ENCODE measurements at places on chromosomes 3 and 15.

DNA sequence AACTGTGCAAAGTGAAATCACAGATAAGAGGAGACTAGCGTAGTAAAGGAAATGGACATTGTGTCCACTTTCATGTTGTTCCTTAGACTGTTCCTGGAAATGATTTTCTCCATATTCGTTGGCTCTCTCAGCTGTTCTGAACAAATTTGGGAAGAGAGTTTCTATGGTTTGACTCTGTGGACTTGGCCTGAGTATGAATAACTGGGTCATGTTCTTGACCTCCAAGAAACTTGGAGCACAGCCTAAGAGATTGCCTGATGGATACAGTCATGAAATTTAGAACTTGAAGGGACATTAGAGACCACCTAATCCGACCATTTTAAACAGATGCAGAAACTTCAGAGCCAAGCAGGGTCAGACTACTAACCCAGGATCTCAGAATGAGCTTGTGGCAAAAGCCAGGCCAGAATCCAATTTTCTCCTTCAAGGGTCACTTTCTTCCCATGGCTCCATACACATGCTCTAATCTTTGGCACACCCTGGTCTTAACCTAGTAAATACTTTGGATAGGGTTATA is 430.4 kb downstream of the RBMS3 start:
- DNase-seq, result no peak

- no peak for DNase-seq
These were observed 110.8 kb upstream of the ICE2 start for GRCh38 chr15:60589728-60590127.

GRCh38 chr15:65906396-65906795 is 37.1 kb downstream of the RAB11A start:
- DNase-seq, result no peak

DNA sequence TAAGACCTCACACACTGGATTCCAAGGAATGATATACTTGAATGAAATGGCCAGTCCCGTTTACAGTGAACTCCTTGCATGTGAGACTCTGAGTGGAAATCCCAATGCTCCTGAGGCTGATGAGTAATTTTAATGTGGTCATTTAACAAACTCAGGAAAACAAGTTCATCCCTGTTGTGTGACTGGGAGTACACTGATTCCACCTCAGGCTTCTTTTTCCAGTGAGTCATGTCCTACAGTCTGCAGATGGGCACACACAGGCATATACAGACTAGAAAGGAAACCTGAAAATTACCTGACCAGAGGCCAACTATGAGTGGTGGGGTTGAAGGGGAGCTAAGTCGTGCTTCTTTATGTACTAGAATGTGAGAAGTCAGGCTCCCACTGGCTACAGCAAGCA is 5.8 kb downstream of the SQOR start:
- DNase-seq, result no peak

- DNase-seq, result no peak
These were observed 66.3 kb upstream of the SLCO3A1 start for GRCh38 chr15:91787198-91787597.

GRCh38 chr3:141150081-141150830 is 81.4 kb upstream of the PXYLP1 start:
- no peak for DNase-seq

DNA sequence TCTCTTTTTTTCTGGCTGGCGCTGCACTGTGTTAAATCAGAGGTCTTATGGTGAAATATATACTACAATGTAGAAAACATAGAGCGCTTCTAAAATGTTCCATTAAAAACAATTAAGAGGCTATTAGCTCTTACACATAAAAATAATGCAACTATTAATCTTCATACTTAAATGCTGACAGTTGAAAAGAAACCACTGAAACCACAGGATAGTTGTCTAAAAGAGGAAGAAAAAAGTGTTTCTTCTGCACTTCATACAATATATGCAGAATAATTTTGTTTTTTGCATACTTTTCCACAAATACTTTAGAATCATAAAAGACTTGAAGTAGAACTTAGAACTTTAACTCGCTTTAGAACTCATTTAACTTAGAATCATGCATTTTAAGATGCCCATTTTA is 170.5 kb downstream of the PYDC2 start:
- no peak for DNase-seq

- no peak for DNase-seq
These were observed 36.7 kb downstream of the SMAD3 start for GRCh38 chr15:67101911-67102598.

- no peak for DNase-seq
These were observed 338.4 kb upstream of the FRG2C start for GRCh38 chr3:75325716-75326115.

DNA sequence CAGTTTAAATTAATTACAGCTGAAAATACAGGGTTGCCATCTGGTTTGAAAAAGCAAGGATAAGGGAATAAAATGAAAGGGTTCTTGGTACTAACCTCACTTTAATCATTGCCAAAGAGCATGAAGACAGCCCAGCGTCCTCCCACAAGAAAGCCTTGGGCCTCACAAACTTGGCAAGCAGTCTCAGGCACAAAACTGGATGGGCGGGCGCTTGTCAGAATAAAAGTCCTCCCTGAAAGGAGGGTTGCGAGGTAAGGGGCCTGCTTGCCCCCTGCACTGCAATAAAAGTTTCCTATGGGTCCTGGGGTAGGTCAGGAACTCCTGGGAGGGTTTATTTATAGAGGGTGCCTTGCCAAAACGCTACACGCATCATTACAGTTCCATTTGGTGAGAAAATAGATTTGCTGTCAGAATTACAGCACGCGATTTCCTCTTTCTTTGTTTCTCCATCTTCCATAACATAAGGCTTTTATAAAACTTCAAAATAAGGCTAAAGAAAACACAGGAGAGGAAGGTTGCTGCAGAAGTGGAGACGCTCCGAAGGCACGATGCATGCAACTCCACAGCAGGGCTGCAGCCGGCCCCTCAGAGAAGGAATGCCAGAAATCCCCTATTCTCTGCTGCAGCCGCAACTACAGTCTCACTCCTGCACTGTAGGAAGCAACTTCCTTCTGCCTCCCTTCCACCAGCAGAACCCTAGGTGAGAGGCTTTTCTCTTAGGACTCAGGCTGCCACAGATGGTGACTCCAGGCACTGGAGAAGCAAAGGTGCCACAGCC is 61.3 kb downstream of the VGLL4 start:
- no peak for DNase-seq

- DNase-seq, result no peak
These were observed 149.7 kb upstream of the NPHP3 start for GRCh38 chr3:132871956-132872355.

DNA sequence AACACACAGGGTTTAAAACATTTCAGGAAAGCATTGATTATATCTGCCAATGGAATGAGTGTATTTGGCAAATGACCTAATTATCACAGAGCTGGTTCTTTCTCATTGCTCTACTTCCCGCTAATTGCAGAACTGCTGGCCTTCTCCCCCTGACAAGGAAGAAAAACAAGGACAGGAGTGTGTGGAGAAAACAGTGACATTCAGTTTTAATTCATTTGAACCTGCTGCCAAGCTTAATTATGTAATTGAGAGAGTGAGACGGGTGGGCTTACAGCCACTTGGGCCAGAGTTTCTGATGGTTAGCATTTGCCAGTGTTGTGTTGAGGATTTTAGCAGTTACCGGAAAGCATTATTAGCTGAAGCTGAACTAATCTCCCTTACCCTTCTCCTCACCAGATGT is 301.4 kb downstream of the RBMS3 start:
- DNase-seq, result no peak

GRCh38 chr15:101248274-101248673 is 3.6 kb downstream of the CHSY1 start:
- DNase-seq, result no peak

DNA sequence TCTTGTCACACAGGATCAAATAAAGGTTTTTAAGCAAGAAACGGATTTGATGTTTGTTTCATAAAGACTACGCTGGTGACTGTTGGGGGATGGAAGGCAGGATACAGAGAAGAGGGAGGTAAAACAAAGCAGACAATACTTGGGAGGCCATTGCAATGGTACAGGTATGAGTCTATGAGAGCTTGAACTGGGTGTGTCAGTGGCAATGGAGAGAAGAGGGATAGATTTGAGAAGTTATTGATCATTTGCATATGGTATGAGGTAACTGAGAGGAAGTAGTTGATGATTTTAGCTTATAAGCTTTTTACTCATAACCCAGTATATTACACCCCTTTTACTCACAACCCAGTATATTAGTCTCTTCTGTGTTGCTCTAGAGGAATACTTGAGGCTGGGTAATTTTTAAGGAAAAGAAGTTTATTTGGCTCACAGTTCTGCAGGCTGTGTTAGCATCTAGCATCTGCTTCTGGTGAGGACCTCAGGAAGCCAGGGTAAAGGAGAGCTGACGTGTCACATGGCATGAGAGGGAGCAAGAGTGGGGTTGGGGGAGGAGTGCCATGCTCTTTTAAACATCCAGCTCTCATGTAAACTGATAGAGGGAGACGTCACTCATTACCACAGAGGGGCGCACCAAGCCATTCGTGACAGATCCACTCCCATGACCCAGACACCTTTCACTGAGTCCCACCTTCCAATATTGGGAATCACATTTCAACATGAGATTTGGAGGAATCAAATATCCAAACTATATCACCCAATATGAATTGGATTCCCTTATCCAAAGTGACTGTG is 153.9 kb downstream of the VPS8 start:
- DNase-seq, result no peak

DNA sequence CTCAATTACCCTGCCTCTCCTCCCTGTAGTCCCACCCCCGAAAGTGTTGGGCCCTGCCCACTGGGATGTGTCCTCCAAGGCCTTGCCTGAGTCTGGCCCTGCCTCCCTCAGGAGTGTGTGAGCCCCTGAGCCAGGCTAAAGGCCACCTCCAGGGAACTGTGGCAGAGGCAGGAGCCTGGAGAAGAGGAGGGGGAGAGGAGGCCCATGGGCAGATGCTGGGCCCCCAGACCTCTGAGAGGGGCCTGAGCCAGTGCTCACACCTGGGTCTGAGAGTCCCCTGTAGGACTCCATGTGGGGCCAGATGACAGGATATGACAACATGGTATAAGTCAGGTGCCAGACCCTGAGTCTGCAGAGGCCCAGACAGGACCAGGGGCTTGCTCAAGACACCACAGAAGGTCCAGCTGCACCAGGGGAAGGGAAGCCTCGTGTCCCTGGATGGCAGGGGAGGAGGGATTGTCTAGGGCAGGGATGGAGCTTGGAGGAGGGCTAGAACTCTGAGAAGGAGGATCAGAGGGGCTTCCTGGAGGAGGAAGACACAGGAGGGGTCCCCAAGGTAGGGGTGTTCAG is 217.9 kb downstream of the TBC1D2B start:
- no peak for DNase-seq

GRCh38 chr3:129018751-129019150 is 17.6 kb downstream of the EFCC1 start:
- no peak for DNase-seq

- DNase-seq, result no peak
These were observed 135.7 kb downstream of the FOXP1 start for GRCh38 chr3:71447803-71448202.

- no peak for DNase-seq
These were observed 9.2 kb downstream of the PTX3 start for GRCh38 chr3:157445857-157446256.

DNA sequence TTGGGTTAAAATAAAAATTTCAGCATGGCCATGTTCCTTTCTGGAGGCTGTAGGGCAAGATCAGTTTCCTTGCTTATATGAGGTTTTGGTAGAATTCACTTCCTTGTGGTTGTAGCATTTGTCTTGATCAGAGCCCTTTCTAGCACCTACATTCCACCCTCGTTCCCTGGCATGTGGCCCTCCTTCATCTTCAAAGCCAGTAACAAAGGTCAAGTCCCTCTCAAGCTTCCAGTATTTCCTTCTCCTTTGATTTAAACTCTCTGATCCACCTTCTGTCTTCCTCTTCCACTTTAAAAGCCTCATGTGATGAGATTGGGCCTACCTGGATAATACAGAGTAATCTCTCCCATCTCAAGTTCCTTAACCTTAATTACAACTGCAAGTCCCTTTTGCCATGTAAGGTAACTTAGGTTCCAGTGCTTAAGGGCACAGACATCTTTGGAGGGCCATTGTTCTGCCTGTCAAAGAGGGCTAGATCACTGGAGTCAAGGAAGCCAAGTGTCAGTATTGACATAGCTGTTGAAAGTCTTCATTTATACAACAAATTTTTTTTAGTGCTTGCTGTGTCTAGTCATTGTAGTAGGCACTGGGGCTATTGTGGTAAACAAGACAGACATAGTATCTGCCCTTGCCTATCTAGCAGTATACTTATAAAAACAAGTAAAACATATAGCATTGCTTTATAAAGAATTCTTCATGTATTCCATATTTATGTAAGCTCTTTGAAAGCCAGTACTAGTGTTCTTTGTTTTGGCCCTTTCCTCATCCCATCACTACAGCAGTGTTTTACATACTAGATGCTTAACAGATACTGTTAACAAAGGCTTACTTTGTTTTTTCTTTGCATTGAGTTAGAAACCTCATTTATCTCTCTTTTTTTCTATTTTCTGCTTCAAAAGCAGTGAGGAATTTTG is 40.7 kb downstream of the GLCE start:
- DNase-seq, result no peak

DNA sequence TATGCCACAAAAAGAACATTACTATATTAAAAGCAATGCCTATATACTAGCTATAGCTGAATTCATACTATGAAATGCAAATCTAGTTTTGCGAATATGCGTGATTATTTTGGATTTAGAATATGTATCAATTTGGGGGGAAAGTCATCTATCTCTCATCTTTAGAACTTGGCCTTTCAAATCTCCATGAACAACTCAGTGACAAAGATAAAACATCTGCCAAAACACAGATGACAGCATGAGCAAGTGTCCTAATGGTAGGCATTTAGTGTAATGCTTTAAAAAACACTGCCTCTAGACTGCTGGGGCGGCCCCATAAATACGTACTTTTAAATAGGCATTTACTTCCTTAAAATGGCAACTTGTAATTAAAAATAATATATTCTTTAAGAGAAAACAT is 2.7 kb downstream of the CD47 start:
- DNase-seq, result no peak

DNA sequence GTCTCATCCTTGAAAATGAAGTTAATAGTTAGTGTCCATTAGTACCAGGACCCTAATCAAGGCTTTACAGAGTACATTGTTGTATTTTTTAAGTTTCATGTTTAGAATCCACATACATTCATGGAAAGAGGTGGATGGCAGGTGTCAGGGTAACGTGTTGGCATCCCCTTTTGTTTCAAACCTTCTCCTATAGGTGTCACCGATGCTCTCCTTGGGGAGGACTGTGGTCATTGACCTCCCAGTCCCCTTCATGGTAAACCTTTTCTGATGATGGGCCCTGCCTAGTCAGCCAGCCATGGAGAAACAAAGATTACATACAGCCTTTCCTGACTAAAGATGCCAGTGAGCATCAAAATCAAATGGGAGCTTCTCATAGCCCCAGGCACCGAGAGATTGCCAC is 574.8 kb downstream of the AGBL1 start:
- DNase-seq, result no peak

GRCh38 chr15:60396958-60397771 is 621 bp downstream of the ANXA2 start:
- DNase-seq, result no peak

DNA sequence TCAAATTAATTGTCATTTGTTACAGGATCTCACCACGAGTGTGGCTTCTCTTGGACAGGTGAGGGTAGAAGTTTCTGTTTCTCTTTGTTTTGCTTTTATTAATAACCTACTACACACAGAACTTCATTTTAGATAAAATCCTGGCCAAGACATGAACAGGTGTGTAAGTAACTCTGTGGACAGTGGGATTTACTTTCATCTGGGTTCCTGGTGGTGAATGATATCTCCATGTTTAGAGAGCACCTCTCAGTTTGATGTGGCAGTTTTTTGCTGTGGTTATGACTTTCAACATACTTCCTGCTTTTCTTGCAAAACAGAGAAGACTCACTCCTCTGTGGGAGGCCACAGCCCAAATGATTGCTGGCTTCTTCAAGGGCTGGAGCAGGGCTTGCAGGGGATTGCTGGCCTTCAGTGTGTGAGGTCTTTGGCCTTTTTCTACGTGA is 71.1 kb upstream of the XCR1 start:
- no peak for DNase-seq
